ENCODE measurements at places on chromosomes 12 and 14.

DNA sequence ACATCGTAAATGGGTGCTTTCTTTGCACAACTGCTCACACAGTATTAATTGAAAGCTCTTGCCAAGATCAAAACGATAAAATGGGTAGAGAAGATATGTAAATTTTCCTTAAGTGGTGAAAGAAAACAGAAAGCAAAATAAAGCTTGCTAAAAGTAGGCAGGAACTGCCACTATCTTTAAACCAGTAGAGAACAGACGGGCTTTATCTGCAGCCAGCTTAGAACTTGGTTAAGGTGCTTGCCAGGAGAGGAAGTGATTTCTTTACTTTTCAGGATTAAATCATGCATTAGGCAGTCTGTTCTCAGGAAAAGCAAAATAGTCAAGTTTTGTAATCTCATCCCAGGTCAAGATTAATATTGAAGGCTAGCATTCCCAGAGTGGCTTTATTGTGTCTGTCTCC, 56.9 kb upstream of the CCDC175 start:
- DNase-seq = no peak

DNA sequence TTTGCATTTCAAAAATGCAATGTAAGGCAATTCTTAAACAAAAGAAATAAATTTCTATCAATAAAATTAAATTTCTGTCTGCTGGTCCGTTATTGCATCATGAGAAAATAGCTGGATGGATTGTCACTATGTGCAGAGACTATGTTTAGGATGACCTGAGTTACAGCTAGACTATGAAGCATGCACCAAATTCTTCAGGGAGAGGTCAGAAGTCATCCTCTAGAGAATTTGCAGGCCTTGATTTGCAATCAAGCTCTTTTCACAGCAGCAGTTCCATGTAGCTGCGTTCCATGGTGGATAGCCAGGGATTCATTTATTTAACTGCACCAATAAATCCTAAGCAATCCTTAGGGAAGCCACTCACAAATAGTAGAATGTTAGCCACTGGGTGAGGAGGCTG, 253.7 kb downstream of the MSRB3 start:
- DNase-seq = no peak

DNA sequence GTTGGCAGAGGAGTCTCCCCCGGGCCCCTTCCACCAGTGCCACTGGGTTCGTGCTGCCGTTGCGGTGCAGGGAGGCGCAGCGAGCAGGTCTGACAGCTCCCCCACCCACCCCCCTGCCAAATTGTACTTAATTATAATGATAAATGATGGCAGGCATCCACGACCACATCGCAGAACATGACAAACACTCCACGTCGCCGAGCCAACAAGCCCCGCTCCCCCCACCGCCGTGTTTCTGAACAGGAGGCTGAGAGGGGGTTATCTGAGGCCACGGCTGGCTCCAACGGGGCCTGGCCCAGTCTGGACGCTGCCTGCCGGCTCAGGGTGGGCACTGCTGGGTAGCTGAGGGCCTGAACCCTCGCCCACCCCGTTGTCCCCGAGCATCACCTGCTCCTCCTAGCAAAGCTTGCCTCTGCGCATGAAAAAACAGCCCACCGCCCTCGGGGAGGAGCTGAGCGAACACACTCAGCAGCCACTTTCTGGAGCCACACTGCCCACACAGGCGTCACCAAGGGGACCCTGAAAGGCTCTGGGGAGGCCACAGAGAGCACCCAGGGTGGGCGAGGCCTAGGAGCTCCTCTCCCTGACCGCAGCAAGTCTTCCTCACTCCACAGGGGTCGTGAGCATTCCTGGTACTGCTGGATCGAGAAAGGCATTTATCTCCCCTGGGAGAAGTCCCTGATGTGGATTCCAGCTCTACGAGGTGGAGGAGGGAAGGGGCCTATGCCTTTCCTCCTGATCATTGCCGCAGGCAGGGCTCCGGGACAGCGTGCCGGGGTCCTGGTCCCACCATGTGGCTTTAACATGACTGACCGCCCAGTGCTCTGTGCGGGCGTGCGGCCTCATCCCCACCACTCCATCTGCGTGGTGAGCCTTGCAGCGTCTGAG, 35.4 kb upstream of the DIO3 start:
- DNase-seq = no peak

- DNase-seq = no peak
Observed at GRCh38 chr14:64676410-64677008, 27.7 kb upstream of the PLEKHG3 start.

DNA sequence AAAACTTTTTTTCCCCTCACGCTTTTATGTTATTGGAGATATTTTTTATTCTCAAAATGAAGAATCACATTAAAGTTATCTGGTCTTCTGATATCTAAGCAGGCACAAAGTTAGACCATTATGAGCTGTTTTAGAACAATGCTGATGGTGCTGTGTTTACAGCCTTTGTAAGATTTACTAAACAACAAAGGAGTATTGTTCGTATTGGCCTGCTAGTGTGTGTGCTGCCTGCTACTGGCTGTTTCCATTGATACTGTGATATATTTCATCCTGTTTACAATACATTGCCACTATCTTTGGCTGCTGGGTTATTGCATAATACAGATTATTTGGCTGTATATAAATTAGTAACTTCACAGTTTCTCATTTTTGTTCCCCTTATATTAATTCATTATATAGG, 220.8 kb downstream of the ITPR2 start:
- no peak for DNase-seq

DNA sequence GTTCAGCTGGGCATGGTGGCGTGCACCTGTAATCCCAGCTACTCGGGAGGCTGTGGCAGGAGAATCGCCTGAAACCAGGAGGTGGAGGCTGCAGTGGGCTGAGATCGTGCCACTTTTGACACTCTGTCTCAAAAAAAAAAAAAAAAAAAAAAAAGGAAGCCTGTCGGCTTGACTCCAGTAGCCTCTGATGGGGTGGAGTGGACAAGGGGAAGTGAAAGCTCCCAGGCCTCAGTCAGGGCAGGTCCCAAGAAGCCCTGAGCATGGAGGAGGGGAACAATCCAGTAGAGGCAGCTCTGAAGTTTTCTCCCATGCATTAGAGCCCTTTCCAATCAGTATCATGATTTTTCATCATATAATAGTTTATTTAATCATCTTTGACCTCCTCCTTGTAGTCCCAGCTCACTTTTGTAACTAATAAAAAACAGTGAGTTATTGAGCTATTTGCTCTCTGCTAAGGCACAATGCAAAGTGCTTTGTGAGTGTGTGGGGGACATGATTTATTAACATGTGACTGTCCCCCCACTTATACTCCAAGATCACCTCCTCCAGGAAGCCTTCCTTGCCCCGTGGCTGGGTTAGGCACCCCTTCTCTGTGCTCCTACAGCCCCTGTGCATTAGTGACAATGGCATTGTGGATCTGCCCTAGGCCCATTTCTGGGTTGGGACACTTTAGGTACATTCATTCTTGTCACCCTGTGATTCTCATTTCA, 4.7 kb upstream of the SSH1 start:
- DNase-seq = no peak

DNA sequence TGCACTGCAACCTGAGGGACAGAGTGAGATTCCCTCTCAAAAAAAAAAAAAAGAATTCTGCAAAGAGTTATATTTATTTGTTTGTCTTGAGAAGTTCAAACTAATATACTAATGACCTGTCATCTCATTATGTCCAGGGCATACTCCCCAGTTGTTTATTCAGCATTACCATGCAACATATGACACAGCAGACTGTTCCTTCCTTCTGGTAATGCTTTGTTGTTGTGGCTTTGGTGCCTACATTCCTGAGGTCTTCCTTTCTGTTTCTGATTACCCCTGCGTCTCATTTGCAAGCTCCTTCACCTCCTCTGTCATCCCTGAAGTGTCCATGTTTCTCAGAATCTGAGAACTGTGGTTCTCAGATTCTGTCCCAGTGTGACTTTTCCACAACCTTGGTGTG, 55.3 kb downstream of the DERA start:
- no peak for DNase-seq

Measured in NCI-H2081 treated with DMSO at 0.1 percent for 48 hours (cell line).